ENCODE measurements at places on chromosomes 11 and 22.

DNA sequence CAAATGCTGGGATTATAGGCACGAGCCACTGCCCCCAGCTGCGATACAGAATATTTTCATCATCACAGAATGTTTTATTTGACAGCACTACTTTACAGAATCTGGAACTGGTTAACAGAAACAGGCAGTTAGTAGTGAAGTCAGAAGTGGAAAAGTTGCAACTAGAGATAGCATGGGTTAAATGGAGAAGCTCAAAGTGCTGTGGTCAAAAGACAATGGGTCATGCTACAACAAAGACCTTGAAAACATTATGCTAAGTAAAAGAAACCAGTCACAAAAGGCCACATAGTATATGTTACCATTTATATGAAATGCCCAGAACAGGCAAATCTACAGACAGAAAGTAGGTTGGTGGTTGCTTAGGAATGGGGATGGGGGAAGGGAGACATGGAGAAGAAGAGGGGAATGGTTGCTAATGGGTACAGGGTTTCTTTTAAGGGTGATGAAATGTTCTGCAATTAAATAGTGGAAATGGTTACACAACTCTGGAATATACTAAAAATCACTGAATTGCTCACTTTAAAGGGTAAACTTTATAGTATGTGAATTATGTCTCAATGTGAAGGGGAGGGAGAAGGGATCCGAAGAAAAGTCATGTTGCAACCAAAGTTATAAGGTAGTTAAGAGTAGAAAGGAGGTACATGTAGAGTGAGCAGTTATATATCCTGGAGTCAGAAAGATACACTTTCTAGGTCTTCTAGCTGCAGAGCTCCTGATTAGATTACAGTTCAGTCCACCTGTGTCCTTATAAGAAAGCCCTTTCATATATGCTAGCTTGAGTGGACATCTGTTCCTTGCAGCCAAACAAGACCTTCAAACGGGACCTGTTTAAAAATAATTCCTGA is 46.3 kb upstream of the RAPSN start:
- DNase-seq: no peak

DNA sequence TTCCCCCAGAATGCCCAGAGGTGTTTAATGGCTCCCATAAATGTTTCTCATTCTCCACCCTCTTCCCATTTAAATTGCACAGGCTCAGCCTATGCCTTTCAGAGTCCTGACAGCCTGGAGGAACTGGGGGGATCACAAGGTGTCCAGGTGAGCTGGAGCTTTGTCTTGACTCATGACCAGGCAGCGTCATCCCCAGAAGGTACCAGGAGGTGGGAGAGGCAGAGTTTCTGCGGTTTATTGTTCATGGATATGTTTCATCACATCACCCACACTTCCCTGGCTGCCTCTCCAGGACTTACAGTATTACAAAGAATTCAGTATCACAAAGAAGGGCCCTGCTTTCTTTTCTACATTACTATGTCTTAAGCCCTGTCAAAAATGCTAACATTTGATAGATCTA is 103.2 kb upstream of the GALNT18 start:
- no peak for DNase-seq

DNA sequence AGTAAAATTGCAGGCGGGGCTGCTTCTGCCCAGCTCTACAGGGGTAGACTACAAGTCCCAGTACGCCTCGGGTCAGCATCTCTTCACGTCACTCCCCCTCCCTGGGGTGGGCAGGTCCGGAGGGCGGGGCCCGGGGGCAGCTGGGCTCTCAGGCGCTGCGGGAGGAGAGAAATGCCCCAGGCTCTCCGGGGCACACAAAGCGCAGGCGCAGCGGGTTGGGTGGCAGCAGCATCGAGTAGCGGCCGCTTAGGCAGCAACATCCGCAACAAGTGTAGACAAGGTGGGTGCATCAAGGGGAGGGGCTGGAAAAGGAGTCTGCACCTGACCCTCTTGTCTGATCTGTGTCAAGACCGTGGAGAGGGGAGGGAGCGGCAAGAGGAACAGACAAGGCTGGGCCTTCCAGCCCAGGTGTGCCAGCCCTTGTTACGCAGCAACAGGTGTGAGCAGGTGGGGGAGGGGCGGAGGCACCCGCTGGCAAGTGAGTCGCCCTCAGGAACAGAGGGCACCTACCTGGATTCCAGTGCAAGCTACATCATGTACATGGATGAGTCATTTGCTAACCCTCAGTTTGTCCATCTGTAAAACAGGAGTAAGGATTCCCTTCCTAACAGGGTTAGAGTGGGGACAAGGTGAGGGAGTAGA is 1.2 kb downstream of the PLEKHB1 start:
- DNase-seq: peak; percentile 86

- peak; percentile 71 for DNase-seq
Measured at GRCh38 chr22:25057013-25057881, 104.7 kb downstream of the KIAA1671 start.

DNA sequence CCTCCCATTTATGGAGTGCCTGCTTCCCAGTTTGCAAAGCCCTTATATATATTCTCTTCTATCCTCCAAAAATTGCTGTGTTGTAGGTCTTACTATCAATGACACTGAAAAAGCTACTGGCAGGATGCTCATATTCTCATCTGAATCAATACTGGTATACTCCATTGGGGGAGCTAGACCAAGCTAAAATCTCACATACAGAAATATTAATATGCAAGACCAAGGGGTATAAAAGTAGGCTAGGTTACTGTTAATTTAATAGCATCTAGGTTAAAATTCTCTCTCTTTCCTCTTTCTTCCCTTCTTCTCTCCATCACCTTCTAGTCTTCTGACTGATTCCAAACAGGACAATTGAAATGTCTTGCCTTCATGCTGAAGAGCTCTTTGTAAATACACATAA is 17.1 kb upstream of the BDNF start:
- no peak for DNase-seq

Measured in stimulated activated CD4-positive, alpha-beta T cell treated with anti-CD3 and anti-CD28 coated beads, Interleukin-1b, Interleukin-23, amount 100 ng/mL, for 1 hour (primary cell).